ENCODE measurements at places on chromosomes 4 and X.

DNA sequence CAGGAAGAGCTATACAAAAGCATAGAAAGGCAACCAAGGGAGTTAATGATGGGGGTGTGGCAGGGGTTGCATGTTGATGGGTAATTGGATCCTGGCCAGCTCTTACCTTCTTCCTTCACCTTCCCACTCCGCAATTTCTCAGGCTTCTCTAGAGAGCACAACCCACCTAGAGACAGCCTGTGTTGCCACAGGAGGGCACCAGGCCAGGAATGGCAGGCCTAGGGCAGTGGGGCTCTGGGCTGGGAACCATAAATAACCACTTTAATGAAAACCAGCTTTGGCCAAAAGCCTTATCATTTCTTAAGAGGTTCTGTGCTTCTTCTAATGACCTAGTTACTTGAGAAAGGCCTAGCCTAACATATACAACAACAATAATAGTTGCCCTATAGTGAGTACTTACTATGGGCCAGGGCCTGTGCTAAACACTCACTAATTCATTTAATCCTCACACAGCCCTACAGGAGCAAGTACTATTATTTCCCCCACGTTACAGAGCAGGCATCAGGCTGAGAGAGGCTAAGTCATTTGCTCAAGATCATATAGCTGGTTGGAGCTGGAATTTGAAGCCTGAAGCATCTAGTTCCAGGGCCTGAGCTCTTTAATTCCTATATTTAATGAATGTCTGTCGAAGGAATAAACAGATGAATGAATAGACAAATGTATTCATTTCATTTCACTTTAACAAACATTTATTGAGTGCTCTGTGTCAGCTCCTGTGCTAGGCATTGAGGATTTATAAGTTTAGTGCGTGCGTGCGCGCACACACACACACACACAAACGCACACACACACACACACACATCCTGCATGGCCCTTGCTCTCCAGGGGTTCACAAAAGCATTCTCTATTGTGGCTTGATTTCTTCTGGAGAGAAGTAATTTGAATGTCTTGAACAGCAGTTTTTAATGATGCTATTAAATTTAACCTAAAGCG lies 66.8 kb downstream of the RTL9 start:
- DNase-seq: no peak

GRCh38 chr4:187865914-187866313 lies 129.7 kb upstream of the ZFP42 start:
- no peak for DNase-seq

GRCh38 chr4:159206427-159206871 lies 103.6 kb downstream of the RAPGEF2 start:
- peak; percentile 19 for DNase-seq

DNA sequence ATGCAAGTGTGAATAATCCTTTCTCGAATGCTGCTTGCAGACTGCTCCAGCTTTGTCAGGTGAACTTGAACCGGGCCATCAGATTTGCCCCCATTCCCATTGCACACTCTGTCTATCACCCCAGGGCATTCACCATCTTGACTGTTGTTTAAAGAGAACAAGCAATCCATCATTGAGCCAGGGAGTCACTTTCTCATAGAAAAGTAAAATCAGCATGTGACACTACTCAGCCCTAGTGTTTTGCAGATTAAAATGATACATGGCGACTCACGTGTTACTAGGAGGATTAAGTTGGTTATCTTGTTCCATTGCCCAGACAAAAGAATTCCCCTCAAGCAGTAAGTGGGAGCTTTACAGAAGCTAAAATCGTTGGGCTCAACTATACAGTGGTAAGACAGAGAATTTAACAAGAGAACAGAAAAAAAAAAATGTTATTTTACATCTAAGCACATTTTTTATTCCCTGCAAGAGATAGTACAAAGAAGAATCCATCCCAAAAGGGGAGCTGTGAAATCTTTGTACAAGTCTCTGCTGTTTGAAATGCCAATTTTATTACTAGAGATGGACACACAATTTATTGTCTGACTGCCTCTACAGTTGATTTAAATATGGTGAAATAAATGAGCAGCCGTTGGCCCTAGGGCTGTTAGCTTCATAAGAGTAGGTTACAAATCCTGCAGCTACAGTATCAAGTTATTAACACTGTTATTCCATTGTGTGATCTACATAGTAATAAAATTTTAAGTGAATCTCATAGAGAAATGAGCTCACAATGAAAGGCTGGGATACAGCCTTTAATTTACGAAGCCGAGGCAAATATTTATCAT lies 67.5 kb downstream of the NEUROG2 start:
- no peak for DNase-seq
